Upper lobe of left lung (tissue), 6 donors: ENCODE measurements at places on chromosomes 4 and X. TPM values are rescaled to one million over a fixed set of nuclear protein-coding genes. Genes with fewer than 3 reads are reported as not detected.

GRCh38 chr4:16641971-16642370 lies 256.5 kb downstream of the LDB2 start:
- DNase-seq, result no peak

GRCh38 chrX:10156199-10157031 lies at the start of gene CLCN4:
TSS of gene CLCN4 (plus strand) at chrX:10156975. CDS start at chrX:10185033, 28,058 bp downstream.
- DNase-seq, result peak; percentile 89

DNA sequence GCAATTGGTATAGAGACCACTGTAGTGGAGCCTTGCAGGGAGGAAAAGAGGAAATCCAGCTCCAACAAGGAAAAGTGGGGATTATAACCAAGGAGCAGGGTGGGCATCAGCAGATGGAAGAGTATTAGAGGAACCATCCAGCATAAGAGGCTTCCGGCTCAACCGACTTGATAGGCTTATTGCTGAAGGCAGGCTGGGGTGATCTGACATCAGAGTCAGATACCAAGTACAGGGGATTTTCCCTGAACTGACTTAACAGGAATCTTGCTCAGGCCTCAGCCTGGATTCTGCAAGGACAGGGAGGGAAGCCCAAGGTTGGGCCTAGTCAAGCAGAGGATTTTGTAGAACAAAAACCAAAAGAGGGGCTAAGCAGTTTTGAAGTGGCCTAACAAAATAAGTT lies 129.6 kb downstream of the DCLK2 start:
- DNase-seq, result no peak

NOX1 gene
- total RNA-seq, result not detected

- no peak for DNase-seq
Measured at GRCh38 chr4:168550064-168550766, 53.4 kb downstream of the PALLD start.

NEIL3 gene
- not detected for total RNA-seq

PCDH18 gene
- total RNA-seq, result 4.2 TPM

GRCh38 chr4:26171941-26172340 lies 148.9 kb upstream of the RBPJ start:
- DNase-seq, result no peak

GRCh38 chrX:97401586-97402136 lies 518.0 kb downstream of the RPA4 start:
- no peak for DNase-seq

- no peak for DNase-seq
Measured at GRCh38 chr4:100936661-100937375, 410.5 kb downstream of the PPP3CA start.

DNA sequence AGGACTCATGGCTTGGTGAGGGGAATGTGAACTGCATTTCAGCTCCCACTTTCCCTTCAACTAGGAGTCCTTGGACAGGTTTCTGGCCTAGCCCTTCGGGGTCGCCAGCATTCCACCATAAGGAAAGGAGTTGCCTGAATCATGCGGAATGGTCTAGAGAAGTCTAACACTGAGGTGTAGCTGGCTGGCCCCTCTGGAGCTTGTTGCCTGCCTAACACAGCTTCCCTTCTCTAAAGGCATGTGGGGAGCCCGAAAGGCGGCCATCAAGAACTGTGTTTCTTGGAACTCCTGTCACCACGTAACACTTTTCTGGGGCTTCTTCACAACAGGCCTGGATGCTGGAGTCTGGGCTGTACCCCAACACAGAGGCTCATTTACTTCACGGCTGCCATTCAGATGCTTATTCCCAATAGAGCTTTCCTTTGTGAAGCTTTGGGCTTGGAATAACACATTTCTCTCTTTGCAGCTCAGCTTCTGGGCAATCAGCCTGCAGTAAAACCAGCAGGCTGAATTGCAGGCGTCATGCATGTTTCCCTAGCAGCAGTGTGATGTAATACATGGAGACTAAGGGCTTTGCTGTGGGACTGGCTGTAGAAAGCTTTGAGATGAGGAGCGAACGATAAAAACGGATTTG lies 5.4 kb downstream of the GABRQ start:
- DNase-seq, result no peak

- no peak for DNase-seq
Measured at GRCh38 chr4:94349193-94349592, 6.6 kb upstream of the HPGDS start.

DNA sequence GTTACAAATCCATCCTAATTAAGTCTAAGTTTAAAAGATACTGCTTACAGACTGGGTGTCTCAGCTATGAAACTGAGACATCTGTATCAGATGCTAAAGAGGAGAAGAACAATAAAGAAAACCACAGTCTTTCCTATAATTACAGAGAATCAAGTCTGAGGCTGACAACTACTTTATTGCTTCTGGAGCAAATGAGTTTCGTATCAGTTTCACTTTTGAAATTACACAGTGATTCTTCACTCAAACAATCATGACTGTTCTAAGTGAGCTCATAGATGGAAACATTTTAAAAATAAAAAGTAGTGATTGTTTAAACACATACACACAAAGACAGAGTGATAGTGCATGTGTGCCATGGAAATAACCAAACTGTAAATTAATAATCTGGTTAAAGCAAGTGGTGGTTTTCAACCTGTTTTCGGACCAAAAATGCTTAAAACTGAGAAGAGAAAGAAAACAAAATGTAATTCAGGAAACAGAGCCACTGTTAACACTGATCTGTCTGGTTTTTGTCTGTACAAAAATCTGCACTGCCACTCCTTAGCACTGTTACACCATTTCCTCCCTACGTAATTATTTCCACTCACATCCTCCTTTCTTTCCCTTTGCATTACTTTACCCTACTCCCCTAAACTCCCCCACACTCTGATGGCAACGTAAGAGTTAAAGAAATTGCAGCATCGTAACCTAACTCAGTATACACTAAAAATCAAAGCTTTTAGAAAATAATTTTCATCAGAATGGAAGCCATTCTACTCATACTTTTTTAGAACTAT lies 12.5 kb downstream of the RFC1 start:
- DNase-seq, result no peak

GRCh38 chr4:153087671-153088194 lies 116.5 kb upstream of the TRIM2 start:
- no peak for DNase-seq

CT83 gene
- not detected for total RNA-seq

- no peak for DNase-seq
Measured at GRCh38 chr4:37779896-37780295, 46.6 kb upstream of the PGM2 start.

PPEF2 gene
- total RNA-seq, result not detected

DNA sequence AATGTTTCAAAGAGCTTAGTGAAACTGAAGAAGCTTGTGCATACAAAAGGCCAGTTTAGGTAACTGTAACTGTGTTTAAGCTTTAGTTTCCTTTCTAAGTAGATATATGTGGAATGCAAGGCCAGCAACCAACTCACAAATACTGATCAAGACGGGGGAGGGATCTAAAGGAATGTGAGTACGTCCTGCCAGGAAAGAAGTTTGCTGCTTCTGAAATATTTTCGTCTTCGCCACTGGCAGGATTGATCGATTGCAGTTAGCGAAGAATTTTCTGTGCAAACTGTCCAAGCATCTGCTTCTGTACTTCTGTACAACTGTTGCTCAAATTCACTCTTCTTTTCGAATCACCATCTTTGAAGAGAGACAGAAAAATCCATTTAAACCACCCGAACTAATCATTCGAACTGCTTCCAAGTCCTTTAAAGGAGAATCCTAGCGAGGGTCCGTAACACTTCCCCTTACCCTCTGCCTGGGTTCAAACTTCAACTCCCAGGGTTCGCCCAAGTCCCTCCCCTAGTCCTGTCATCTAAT lies 373 bp upstream of the INTS6L start:
- no peak for DNase-seq

TMSB15C gene
- 0.55 TPM for total RNA-seq

CT47B1 gene
- total RNA-seq, result not detected

DNA sequence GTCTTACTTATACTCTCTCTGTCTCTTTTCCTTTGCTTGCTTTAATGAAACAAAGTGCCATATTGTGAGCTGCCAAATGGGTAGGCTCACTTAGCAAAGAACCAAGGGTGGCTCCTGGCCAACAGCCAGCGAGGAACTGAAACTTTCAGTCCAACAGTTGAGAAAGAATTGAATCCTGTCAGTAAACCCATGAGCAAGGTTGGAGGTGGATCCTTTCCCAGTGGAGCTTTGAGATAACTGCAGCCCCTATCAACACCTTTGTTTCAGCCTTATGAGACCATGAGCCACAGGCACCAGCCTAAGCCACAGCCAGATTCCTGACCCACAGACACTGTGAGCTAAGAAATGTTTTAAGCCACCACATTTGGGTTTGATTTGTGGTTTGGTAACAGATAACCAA lies 362.2 kb downstream of the PDGFC start:
- peak; percentile 21 for DNase-seq

DNA sequence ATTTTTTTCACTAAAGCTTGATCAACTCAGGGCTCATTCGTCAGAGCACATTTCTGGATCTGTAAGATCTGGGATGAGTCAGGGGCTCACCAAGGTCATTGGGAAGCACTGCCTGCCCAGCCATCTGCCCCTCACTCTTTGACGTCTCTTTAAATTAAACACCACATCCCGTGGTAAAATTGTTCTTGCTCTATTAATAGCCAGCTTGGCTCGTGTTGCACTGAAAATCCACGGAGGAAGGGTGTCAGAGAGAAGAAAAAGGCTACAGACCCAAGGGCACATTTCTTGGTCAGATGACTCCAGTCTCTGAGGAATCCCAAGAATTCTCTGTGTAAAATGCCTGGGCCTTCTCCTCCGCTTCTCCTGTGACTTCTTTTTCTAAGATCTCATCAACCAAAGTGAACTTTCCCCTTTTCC lies 45.7 kb upstream of the GATB start:
- DNase-seq, result no peak

FAM53A gene
- 0.59 TPM for total RNA-seq

- no peak for DNase-seq
Measured at GRCh38 chr4:38152305-38152704, 192.1 kb downstream of the PTTG2 start.

- DNase-seq, result no peak
Measured at GRCh38 chr4:106032851-106033286, 137.6 kb downstream of the NPNT start.

DNA sequence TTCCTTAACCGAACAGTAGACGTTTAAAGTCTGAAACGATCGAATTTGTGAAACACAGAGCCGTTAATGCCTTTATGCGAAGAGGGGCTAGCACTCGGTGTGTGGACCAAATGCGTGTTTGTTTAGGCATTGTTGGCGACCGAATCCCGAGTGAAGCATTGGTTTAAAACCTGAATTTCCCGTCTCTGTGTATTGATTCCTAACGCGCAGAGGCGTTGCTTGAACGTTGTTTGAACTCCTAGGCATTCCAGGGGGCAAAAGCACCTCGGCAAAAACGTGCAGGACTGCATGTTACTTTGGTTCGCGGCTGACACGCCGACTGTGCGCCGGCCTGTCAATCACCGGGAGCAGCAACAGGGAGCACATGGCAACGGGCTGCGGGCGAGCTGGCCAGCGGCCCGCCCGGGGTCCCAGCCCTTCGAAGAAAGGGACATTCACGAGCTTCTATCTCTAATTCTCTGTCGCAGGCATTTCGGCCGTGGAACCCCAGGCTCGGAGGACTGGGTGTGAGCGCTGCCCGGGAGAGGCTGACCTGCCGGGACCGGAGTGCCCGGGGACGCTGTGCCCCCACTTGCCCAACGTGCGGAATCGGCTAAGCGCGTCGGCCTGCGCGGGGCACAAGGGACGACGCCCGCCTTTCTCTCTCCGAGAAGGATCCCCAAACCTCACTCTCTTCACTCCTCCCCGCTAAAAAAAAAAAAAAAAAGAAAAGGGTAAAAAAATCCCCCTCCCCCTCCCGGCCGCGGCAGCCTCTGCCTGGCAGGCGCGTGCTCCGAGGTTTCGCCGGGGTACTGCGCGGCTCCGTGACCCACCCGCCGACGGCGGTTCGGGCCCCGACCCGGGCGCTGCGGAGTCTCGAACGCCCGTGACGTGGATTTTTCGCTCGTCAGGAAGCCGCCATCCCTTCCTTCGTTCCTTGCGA lies 810 bp downstream of the SPRY1 start:
- DNase-seq, result peak; percentile 78

GRCh38 chrX:108439426-108439942 lies at the start of gene COL4A5:
TSS of gene COL4A5 (plus strand) at chrX:108439838. CDS start at chrX:108440126, 288 bp downstream.
- no peak for DNase-seq

- no peak for DNase-seq
Measured at GRCh38 chr4:143641361-143641760, 59.1 kb downstream of the FREM3 start.

- DNase-seq, result no peak
Measured at GRCh38 chr4:12583275-12583674, 900.9 kb downstream of the RAB28 start.

COPS4 gene
- total RNA-seq, result 22.2 TPM

- DNase-seq, result no peak
Measured at GRCh38 chr4:140866492-140867005, 110.4 kb upstream of the TBC1D9 start.

BRS3 gene
- total RNA-seq, result not detected

GRCh38 chrX:37787423-37787869 lies 7.6 kb downstream of the CYBB start:
- DNase-seq, result no peak

- DNase-seq, result no peak
Measured at GRCh38 chr4:122826079-122826527, 528 bp upstream of the FGF2 start.

- DNase-seq, result no peak
Measured at GRCh38 chrX:131617182-131617581, 73.3 kb downstream of the OR13H1 start.

DNA sequence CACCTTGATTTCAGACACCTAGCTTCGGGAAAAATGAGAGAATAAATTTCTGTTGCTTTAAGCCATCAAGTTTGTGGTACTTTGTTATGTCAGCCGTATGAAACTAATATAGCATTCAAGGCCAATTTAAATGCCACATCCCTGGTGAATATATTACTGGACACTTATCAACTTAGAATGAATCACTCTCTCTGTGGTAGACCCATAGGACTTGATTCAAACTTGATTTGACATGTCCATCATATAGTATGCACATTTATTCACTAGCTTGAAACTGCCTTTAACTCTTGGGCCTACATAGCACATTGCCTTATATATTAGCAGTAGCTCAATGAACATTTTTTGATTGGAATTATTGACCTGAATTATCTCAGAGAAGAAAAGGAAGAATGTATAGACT lies 172.3 kb downstream of the ADGRA3 start:
- DNase-seq, result no peak

GRCh38 chr4:166527500-166527899 lies 654.5 kb downstream of the TLL1 start:
- no peak for DNase-seq

RAB39B gene
- total RNA-seq, result 0.84 TPM

- no peak for DNase-seq
Measured at GRCh38 chr4:142404191-142404611, 441.9 kb downstream of the INPP4B start.
